PC-9 (cell line): ENCODE measurements at places on chromosomes 3 and 15. TPM values are rescaled to one million over a fixed set of nuclear protein-coding genes. Genes with fewer than 3 reads are reported as not detected.
A peak's percentile ranks its signal among the peaks of the same experiment; 100 is the strongest.

The C3orf52 gene
- 7.5 and 9.9 TPM in 2 replicates for total RNA-seq

GRCh38 chr3:15557511-15557946 lies 36.0 kb upstream of the COLQ start:
- H3K27me3 ChIP-seq = no peaks in the 10 kb centered on the region
- 0 out of 2 replicates have a peak, but pooled peaks cover 3% of the 10 kb centered on the region for H3K4me1 ChIP-seq
- H3K27ac ChIP-seq = no peak overlapping the region
- no peak overlapping the region for H3K4me3 ChIP-seq

- no peaks in the 10 kb centered on the region for H3K4me1 ChIP-seq
- no peak overlapping the region for H3K4me3 ChIP-seq
- no peak for DNase-seq
Observed at GRCh38 chr15:20341901-20342600, 199.5 kb downstream of the GOLGA6L6 start.

GRCh38 chr15:70271422-70272088 lies 173.8 kb upstream of the TLE3 start:
- peaks cover 56% of the 10 kb centered on the region for H3K4me1 ChIP-seq
- H3K36me3 ChIP-seq = no peaks in the 10 kb centered on the region
- H3K27ac ChIP-seq = peak overlapping the region; percentile 74
- peak; percentile 63 for DNase-seq
- no peaks in the 10 kb centered on the region for H3K27me3 ChIP-seq

- no peaks in the 10 kb centered on the region for H3K27me3 ChIP-seq
- no peaks in the 10 kb centered on the region for H3K4me1 ChIP-seq
- H3K36me3 ChIP-seq = no peaks in the 10 kb centered on the region
- H3K4me3 ChIP-seq = no peak overlapping the region
- H3K27ac ChIP-seq = no peak overlapping the region
Observed at GRCh38 chr15:27089233-27089586, 118.2 kb downstream of the GABRG3 start.

The SPINK8 gene
- total RNA-seq = not detected in 2 replicates

The CCDC50 gene
- total RNA-seq = 106 and 118 TPM in 2 replicates

DNA sequence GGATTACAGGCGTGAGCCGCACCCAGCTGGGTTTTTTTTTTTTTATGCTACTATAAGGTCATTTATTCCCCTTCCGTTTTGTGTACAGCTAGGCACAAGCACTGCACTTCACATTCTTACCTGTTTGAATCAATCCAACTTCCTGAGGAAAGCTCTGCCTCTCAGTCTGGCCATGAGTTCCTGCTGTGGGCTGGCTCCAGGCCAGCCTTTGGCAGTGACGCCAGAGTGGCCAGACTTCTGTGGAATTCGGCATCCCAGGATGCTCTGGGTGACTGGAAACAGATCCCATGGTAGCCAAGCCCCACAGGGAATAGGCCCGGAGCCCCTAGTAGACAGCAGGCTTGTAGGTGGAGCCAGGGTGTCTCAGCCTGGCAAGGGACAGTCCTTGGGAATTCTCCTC lies 21.5 kb upstream of the TIMP4 start:
- H3K27me3 ChIP-seq = no peaks in the 10 kb centered on the region
- no peak overlapping the region for H3K27ac ChIP-seq
- DNase-seq = peak; percentile 74
- H3K4me1 ChIP-seq = peaks cover 29% of the 10 kb centered on the region
- H3K36me3 ChIP-seq = no peaks in the 10 kb centered on the region
- no peak overlapping the region for H3K4me3 ChIP-seq

The TOPAZ1 gene
- not detected in 2 replicates for total RNA-seq

The POLQ gene
- total RNA-seq = 14.3 and 15.6 TPM in 2 replicates

DNA sequence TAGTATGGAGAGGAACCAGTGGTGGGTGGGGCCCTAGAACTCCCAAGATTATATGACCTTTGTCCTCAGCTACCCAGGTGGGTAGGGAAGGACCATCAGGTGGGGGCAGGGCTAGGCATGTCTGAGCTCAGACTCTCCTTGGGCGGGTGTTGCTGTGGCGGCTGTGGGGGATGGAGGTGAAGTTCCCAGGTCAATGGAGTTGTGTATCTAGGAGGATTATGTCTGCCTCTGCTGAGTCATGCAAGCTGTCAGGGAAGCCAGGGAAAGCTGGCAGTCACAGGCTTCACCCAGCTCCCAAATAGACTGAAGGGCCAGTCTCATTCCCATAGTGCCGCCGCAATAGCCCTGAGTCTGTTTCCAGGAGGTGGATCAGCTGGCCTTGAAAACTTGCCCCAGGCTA lies 139.7 kb upstream of the CFAP20DC start:
- no peak overlapping the region for H3K27ac ChIP-seq
- DNase-seq = no peak
- H3K27me3 ChIP-seq = no peaks in the 10 kb centered on the region
- peaks cover 12% of the 10 kb centered on the region for H3K4me1 ChIP-seq

The SAMMSON gene
- total RNA-seq = not detected in 2 replicates
